ENCODE measurements at places on chromosomes 4 and X. TPM values are rescaled to one million over a fixed set of nuclear protein-coding genes. Genes with fewer than 3 reads are reported as not detected.

- peak; percentile 27 for DNase-seq
These were observed 7.8 kb downstream of the YTHDC1 start for GRCh38 chr4:68342134-68342533.

- DNase-seq: no peak
These were observed 14.8 kb downstream of the LAMTOR3 start for GRCh38 chr4:99879458-99879857.

DNA sequence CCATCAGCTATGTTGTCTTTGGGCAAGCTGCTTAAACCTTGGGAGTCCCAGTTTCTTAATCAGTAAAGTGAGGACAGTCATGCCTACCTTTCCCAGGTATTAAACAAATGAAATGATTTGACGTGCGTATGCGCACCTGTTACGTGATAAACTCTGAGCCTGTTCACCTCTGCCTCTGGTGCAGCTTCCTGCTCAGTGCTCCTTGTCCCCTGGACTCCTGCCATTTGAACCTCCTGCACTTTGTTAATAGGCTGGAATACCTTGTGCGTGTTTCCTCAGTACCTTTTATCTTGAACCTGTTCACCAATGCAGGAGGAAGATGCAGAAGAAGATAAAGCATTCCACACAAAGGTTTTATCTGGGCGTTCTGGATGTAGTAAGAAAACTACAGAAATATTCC lies 211.9 kb downstream of the CEP135 start:
- DNase-seq: no peak

DNA sequence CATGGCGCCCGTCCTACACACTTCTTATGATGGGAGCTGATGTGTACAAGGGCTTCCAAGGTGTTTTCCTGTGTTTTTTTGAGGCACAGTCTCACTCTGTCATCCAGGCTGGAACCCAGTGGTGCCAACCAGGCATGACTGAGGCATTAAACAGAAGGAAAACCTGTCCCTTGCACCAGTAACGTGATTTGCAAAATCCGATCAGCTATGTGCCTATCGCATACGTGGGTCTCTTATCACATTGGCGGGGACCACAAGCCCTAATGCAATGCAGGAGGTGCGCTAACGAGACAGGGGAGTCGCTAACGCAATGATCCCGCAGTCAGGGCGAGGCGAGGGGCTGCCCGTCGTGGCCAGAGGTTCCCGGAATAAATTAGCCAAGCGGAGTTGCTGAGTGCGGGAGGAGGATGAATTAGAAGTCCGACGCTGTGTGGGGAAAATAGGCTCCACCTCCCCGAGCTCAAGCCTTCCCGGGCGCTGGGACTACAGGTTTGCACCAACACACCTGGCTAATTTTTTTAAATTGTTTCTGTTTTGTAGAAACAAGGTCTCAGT lies 162.7 kb downstream of the SHOX start:
- no peak for DNase-seq

DNA sequence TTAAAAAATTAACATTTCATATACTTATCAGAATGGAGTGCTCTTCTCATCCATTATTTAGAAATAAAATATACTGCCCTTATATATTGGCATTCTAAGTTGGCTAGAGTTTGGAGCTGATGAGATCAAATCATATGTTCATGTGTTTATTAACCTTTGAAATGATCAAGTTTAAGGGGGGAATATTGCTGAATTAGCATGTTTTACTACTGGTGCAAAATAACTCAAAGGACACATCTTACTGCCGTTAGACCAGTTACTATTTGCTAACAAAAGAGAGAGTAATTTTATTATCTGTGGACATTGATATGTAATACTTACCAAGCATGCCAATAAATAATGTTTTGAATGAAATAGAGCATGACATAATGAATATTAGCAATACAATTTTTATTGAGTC lies 901.0 kb downstream of the CCSER1 start:
- no peak for DNase-seq

Gene SLC7A11
- 24.3 TPM for total RNA-seq

Gene ZNF711
- 31.7 TPM for total RNA-seq

Gene CCNB3
- total RNA-seq: 0.13 TPM

Data from hepatocyte (in vitro differentiated cells).